ENCODE measurements at places on chromosomes 7 and 10.

GRCh38 chr10:73357821-73358220 is 843 bp downstream of the CFAP70 start:
- no peak for DNase-seq

- no peak for DNase-seq
Observed at GRCh38 chr7:4875391-4875790, 8.1 kb downstream of the RADIL start.

DNA sequence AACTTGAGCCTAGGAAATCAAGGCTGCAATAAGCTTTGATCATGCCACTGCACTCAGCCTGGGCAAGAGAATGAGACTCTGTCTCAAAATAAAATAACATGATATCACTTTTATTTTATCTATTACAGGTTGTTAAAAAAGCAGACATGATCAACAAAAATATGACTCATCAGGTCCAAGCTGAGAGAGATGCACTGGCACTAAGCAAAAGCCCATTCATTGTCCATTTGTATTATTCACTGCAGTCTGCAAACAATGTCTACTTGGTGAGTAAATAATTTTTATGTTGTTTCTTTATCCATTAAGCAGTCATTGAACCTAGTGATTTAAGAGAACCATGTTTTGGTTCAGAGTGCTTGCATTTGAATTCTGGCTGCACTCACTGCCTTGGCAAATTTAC is 3.3 kb downstream of the MASTL start:
- DNase-seq, result no peak

DNA sequence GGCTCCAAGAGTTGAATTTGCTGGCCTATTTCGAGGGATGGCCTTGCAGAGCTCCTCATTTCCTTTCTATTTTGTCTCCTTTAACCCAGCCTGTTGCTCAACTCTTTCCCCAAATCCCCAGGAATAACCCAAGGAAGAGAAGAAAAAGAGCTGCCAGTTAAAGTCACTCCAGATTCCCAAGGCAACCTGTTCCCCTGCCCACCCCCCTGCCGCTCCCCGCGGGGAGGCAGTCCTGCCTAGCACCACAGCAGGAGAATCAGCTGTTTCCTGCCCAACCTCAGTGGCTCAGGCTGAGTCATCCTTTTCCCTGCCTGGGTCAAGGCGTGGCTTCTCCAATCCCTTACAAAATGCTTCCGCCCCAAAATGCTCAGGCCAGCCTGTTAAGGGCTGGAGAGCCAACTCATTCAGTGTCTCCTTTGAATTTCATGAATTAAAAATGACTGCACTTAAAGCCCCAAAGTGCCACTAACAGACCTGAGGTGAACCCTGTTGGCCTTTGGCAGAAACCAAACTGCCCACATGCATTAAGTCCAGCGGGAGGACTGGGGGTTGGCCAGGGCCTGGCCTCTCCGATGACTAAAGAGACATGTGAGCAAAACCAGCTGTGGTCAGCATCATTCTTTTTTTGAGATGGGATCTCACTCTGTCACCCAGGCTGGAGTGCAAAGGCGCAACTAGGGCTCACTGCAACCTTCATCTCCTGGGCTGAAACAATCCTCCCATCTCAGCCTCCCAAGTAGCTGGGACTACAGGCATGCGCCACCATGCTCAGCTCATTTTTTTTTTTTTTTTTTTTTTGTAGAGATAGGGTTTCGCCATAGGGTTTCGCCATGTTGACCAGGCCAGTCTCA is 83.2 kb upstream of the KIF5B start:
- no peak for DNase-seq

DNA sequence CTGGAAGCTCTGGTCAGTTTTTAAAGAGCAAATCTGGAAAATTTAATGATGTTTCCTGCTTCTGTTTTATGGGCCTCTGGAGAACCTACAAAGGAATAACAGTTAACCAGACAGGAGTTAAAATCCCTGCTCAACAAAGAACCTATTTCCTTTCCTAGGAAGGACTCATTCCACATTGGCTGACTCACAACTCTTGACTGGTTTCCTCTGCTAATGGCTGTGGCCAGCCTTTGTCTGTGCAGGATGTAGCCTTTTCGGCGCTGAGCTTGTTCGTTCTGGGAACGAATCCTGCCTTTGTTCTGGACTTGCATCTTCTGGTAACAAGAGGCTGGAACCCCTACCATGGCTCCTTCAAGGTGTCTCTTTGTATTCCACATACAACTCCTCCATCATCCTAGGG is 112.8 kb upstream of the PDCD4 start:
- no peak for DNase-seq

GRCh38 chr10:22229802-22230157 is 12.0 kb upstream of the EBLN1 start:
- no peak for DNase-seq

- no peak for DNase-seq
Observed at GRCh38 chr10:672203-672602, 17.3 kb downstream of the DIP2C start.
